ENCODE measurements at places on chromosomes 7 and 10. TPM values are rescaled to one million over a fixed set of nuclear protein-coding genes. Genes with fewer than 3 reads are reported as not detected.

DNA sequence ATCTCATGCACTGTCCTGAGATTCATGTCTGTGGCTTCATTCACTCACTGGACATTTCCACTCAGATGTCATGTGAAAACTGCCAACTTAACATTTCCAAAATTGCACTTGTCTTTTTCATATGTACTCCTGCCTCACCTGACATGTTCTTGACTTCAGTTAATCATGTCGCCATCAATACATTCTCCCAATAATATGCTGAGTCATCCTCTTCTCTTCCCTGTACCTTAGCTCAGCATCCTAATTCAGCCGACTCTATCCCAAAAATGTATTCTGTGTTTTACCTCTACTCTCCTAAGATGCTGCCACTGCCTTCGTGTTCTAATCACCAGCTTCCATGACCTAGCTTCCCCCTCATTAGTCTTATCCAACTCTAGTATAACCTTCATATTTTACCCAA, 93.9 kb upstream of the GNAI1 start:
- no peak for DNase-seq

DNA sequence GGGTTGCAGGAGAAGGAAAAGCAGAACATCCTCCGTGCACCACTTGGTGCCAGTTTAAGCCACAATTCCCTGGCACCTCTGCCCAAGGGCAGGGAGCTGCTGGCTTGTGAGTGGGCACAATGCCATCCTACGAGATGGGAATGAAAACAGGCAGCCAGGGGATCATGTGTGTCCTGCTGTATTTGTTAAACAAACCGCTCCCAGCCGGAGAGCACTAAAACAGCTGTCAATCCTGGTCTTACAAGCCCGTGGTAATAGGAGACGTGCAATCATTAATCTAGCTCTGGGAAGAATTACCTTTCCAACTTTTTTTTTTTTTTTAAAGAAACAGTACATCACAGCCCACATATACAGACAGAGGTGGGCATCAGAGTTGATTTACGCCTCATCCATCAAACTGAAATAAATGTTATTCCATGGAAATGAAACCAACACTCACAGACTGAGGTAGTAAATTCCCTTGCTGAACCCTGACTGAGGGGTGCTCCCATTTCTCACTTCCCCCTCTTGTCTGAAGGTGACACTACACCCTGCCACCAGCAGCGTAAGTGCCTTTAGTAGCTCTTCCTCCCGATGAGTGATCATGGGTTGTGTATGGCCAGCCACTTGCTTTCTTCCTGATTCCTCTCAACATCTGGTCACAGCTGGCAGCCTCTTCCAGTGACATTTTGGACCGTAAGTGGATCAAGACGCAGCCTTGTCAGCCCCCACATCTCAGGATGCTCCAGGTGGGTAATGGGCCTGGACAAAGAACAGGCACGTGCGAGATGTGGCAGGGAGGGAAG, 143.8 kb downstream of the TEX36 start:
- no peak for DNase-seq

- DNase-seq = no peak
These were observed 8.8 kb upstream of the OR2A2 start for GRCh38 chr7:144100607-144101006.

DNA sequence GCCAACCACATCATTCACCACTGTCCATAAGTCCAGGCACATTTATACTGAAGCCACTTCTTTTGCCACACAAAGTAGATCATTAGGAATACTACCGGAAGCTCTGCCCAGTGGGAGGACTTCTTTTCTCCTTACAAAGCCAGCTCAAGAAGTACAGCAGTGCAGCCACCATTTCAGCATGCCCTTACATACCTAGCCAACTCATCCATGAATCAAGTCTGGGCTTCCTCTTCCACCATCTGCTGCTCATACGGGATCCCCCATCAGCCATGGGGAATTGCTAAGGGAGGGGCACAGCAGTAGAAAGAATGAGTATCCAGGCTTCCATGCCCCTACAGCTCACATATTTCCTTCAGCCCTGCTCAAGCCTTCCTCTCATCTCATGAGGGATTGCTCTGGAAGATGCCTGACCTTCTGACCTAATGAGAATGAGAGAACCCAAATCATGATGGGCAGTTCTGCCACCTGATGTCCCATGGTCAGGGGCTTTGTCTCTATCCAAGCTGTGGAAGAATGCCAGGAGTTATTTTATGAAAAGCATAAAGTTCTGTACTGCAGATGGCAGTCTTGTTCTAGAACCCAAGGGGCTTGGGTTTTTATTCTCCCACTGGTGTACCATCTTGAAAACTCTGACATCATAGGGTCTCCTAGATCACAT, 39.5 kb downstream of the ACSM6 start:
- DNase-seq = no peak

DNA sequence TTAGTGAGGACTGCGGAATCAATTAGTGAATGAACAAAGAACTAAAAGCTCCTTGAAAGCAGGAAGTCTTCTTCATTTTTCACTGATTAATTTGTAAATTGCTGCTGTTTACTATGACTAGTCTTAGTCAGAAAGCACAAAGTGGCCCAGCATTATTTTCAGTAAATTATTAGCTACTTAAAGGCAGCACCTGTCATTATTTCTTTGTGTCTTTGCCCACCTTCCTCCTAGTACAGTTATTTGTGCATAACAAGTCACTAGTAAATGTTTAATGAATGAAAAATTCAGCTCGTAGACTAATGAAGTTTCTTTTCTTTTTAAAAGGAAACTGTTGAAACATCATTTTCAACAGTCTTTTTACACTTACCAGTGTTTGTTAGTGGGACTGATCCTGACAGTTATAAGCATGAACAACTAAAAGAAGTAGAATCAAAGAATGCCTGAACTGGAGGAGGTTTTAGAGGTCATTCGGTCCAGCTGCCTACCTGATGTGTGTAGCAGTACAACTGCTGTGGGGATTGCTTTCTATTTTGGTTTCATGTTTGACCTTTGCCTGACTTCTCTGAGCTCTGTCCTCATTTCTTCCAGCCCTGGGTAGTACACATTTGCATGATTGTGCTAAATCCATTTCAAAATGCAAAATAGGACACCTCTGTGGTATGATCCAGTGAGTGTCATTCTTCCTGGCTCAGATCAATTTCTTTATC, 140.0 kb upstream of the PHYHIPL start:
- no peak for DNase-seq

GRCh38 chr7:65287023-65287422, 86.6 kb upstream of the ZNF92 start:
- no peak for DNase-seq

GRCh38 chr10:78931321-78932053, 137.3 kb upstream of the ZMIZ1 start:
- no peak for DNase-seq

- DNase-seq = no peak
These were observed 401.2 kb downstream of the RPS24 start for GRCh38 chr10:78434886-78435285.

GRCh38 chr7:36673703-36674102, 50.6 kb downstream of the AOAH start:
- DNase-seq = no peak

DNA sequence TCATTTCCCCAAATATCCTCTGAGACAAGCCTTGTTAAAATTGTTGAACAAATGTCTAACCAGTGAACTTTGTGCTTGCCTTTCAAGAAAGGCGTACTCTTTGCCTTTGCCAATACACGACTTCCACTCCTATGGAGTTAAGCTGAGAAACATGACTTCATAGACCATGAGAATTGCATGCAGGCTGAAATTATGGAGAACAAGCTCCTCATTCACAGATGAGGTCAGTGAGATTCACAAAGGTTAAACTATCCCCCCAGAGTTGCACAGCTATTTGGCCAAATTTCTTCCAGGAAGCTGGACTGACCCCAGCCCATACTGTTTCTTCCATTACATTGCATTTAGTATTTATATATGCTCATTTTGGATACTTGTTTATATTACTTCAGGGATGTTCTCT, 221.4 kb upstream of the SEMA3C start:
- no peak for DNase-seq

DNA sequence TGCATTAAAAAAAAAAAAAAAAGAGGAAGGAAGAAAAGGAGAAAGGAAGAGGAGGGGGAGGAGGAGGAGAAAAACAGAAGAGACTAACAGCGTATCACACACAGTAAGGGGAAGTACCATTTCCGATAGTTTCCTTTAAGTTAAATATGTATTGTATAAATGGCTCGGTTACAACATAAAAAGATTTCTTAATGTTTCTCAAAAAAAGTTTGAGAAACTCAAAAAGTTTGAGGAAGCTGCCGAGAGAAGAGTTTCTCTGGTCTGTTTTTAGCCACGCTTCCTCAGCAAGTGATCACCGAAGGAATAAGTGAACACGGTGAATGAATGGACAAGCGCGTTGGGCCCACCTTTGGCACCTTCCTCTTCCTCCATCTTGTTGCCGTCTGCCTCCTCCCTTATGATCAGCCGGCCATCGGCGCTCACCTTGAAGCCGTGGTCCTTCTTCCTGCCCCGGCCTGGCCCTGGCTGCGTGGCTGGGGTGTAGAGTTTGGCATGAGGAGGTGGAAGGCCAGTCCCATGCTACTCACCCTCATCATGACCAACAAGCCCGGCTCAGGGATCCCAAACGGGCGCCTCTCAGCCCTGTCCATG, 31.3 kb upstream of the FRAT2 start:
- DNase-seq = no peak

GRCh38 chr10:116728526-116729096, 13.8 kb downstream of the HSPA12A start:
- DNase-seq = no peak

GRCh38 chr7:139072796-139073195, 36.7 kb downstream of the ZC3HAV1 start:
- DNase-seq = no peak

- DNase-seq = no peak
These were observed 14.6 kb upstream of the CYP3A5 start for GRCh38 chr7:99694201-99694911.

DNA sequence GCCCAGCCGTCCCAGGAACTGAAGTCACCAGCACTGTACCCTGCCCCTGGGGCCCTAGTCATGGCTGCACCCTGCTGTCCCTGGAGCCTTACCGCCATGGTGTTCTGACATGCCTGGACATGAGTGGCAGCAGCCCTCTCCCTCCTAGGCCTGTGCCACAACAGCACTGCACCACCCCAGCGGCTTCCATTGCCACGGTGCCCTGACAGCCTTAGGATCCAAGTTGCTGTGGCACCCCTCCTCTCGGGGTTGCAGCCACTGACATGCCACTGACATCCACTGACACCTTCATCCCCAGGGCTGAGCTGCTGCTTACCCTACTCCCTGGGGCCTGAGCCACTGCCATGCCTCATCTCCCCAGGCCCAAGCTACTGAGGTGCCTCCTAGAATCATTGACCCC, 39.6 kb upstream of the SHH start:
- no peak for DNase-seq

- DNase-seq = no peak
These were observed 980.0 kb downstream of the CNTNAP2 start for GRCh38 chr7:147096629-147097028.

GRCh38 chr10:110163841-110164240, 43.6 kb upstream of the MXI1 start:
- no peak for DNase-seq

DNA sequence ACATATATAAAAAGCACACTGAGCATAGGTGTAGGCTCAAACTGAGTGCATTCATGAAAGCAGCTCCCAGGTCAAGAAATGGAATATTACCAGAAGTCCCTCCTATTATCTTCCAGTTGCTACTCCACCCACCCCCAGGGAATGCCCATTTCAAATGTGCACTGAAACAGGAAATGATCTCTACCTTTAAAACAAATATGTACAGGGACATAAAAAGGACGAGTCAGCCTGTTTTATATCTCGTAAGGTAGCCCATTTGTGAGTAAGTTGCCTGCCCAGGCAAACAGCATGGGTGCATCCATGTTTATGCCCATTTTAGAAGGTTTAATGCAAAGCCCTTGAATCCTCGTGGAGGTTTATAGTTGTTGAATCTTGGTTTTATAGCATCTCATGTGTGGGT, 10.4 kb downstream of the FFAR4 start:
- no peak for DNase-seq

DNA sequence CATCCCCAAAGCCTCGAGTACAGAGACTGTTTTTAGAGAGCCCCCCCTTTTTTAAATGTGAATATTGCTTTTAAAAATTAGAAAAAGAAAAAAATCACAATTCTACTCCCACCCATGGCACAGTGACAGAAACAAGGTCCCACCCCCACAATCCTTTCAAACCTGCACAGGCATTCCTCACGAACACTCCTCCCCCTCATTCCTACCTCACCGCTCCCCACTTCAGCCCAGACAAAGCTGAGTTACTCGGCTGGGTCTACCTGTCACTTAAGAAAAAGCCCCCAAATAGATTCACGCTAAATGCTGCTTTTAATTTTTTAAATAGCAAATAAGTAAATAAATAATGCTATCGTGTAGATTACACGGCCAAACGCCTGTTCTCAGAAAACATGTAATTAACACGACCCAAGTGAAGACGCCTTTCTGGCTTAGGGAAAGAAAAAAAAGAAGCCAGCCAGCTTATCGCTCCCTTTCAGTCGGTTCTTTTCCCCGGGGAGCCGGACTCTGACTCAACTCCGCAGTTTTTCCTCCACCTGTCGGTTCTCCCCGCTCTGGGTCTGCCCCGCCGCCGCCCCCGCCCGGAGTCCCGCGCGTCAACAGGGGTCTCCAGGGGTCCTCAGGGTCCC, 739 bp downstream of the MPP7 start:
- no peak for DNase-seq

DNA sequence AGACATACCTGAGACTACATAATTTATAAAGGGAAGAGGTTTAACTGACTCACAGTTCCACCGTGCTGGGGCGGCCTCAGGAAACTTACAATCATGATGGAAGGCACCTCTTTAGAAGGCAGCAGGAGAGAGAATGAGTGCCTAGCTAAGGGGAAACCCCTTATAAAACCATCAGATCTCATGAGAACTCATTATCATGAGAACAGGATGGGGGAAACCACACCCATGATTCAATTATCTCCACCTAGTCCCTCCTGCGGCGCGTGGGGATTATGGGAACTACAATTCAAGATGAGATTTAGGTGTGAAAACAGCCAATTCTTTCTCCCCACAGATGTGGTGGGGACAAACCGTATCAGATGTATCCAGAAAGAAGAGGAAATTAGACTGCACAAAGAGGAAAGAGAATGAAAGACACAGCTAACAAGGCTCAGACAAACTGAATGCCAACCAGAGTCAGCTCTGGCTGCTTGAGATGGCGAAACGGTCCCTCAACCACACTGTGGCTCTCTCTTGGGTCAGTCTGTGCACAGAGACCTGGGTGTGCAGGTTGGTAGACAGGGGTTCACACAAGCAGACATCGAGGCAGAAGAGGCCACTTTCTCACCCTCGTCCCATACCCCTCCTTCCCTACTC, 375.6 kb downstream of the SFMBT2 start:
- DNase-seq = no peak

Gene TSC22D4
- 295 TPM for total RNA-seq

Gene CCL26
- not detected for total RNA-seq

Gene PDE6C
- total RNA-seq = not detected

Gene SPDYE6
- total RNA-seq = not detected

Gene OIT3
- total RNA-seq = not detected

Gene ARHGAP22
- 23.1 TPM for total RNA-seq

Gene GPR37
- total RNA-seq = 34.1 TPM

Gene ANXA8L1
- not detected for total RNA-seq

Gene CCDC3
- 32.0 TPM for total RNA-seq

Gene P4HA1
- 21.5 TPM for total RNA-seq

Gene C10orf120
- total RNA-seq = not detected

Gene VGF
- total RNA-seq = 28.2 TPM

Gene AP1S1
- 55.8 TPM for total RNA-seq

Gene ATOH7
- 0.96 TPM for total RNA-seq

Gene NEBL
- 231 TPM for total RNA-seq

Gene SRGN
- 51.6 TPM for total RNA-seq

All from dorsolateral prefrontal cortex (tissue), 122 donors.